ENCODE measurements at places on chromosomes 2 and 18.

DNA sequence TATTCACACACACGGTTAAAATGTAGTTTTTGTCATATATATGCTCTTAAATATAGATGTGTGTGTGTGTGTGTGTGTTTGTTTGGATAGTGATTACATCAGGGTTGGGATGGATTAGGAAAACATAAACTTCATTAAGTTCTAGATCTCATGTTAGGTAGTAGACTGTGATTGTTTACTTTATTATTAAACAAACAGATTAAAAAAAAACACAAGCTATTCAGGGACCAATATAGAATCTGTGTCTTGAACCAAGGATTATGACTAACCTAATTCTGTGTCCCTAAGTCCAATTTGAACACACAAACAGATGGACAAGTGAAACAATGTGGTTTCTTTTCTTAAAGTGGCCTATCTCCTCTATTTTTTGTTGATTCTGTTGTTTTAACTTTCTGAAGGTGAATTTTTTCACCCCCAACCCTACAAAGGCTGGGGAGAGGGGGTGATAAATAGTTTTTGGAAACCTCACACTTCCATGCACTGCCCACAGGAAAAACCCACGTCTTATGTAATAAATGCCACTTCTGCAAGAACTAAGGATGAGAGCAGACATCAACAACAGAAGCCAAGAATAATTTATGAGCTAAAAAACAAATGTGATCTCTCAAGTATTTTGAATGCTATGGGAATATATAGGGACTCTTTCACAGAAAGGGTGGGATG, 40.7 kb downstream of the IL1R2 start:
- no peak for DNase-seq

DNA sequence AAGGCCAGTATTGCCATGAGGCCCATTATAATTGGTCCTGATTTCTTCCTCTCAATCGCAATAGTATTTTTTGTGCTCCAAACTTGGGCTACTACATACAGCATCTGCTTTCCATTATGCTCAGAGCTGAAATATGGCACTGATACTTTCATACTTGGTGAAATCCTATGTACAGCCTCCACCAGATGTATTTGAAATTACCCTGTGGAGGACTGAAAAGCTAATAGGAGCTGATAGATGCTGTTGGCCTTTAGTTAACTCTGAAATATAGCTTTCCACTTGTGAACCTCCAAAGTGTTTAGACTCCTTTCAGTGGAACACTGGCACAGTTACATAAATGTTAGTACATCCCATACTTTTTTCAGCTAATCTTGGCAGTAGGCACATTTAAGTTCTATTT, 205.7 kb downstream of the NEDD4L start:
- no peak for DNase-seq

DNA sequence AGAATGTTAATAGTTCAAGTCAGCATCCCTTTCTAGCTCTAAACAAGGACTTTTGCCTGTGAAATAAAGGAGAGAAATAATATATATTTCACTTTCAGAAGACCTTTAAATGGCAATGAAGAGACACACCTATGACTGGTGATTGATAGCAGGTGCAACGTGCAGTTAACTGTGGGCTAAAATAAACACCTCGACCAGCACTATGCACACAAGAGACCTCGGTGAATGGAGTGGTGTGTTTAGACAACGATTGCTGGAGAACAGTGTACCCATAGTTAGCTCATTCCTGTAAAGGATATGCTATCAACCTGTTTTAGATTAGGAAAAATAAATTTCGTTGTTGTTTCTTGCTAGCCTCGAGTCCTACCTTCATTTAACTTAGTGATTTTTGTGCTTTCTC, 143.4 kb downstream of the NR4A2 start:
- no peak for DNase-seq

DNA sequence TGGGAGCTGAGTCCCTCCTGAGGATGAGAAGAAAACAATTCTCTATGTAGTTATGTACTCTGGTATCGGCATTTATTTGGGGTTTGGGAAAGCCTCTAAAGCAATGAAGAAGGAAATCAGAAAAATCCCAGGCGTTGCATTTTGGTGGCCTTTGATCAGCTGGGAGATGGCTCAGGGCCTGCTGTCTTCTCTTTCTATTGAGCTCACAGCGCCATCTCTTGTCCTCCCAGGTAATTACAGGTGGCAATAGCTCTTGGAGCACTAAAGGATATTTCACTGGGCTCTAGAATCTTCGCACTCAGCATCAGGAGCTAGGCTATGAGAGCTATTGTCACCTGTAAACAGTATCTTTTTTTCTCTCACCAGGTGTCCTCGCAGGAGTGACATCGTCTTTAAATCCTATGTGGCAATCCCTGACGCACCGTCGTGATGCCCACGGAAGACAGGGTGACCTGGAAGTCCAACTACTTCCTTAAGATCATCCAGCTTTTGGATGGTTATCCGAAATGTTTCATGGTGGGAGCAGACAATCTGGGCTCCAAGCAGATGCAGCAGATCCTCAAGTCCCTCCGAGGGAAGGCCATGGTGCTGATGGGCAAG, 76.1 kb upstream of the PMAIP1 start:
- DNase-seq, result peak; percentile 50

- no peak for DNase-seq
Observed at GRCh38 chr2:152811916-152812315, 93.5 kb downstream of the ARL6IP6 start.

DNA sequence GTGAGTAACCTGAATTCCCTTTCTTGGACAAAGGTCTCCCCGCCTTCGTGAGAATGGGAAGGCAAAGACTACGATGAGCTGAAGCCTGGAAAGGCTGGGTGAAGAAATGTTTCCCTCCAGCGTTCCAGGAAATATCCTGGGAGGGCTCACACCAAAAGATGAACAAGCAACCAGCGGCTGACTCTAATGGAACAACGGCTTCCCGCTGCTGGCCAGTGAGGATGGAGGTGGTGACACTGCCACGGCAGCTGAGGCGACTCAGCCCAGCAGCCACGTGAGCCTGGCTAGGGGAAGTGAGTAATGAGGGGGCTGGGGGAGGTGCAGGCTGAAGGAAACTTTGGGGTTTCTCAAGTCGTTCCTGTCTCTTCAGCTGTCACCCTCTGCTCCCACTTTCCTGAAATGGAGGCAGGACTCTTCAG, 105.0 kb upstream of the SMAD7 start:
- no peak for DNase-seq

GRCh38 chr2:128721096-128721495, 402.4 kb upstream of the HS6ST1 start:
- no peak for DNase-seq

DNA sequence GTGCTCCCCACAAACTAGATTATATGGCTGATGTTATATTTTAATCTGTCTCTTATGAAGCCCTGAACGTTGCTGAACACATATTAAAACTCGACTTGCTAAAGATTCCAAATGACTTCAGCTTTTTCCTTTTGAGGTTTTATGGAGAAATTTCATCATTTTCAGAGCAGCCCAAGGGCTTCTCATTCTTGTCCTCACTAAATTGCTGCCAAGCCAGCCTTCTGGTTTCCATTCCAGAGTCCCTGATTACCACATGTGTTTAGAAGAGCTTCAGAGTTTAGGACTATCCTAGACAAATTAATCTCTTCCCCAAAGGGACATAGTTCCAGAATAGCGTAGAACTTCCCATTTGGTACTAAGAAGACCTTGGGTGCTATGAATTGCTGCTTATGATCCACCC, 77.8 kb upstream of the CCDC195 start:
- no peak for DNase-seq

DNA sequence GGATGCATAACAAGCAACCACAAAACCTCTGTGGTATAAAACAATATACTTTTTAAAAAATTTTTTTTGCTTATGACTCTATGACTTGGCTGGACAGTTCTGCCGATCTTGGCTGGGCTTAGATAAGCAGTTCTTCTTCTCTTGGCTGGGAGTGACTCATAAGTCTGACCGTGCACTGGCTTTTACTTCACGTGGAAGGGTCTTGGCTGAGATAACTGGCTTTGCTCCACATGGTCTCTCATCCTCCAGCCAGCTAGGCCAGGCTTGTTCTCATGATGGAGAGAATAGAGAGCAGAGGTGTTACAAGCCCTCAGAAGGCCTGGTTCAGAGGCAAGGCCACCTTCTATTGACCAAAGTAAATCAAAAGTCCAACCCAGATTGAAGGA, 178.9 kb upstream of the SERPINE2 start:
- DNase-seq, result no peak

- DNase-seq, result no peak
Observed at GRCh38 chr18:39602131-39602530, 2036.5 kb upstream of the CELF4 start.

DNA sequence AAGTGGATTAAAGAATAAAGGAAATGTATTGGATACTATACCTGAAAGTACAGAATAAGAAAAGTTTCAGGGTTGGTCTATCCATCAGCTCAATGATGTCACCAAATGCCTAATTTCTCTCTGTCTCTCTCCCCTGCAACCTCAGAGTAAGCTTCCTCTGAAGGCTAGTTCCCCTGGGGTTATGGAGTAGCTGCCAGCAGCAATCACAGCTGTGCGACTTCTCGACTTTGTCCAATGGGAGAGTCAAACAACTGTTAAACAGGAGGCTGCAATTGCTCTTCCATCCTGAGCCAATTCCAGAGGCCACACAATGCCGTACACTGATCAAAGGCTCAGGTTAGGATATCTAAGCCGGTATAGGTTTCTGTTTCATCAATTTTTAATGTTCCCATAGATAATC, 95.3 kb upstream of the FANCL start:
- no peak for DNase-seq

- DNase-seq, result no peak
Observed at GRCh38 chr2:149075853-149076252, 37.4 kb downstream of the LYPD6B start.

- DNase-seq, result no peak
Observed at GRCh38 chr2:138536302-138536701, 34.7 kb downstream of the SPOPL start.

GRCh38 chr2:66579186-66580126, 144.5 kb downstream of the MEIS1 start:
- no peak for DNase-seq

DNA sequence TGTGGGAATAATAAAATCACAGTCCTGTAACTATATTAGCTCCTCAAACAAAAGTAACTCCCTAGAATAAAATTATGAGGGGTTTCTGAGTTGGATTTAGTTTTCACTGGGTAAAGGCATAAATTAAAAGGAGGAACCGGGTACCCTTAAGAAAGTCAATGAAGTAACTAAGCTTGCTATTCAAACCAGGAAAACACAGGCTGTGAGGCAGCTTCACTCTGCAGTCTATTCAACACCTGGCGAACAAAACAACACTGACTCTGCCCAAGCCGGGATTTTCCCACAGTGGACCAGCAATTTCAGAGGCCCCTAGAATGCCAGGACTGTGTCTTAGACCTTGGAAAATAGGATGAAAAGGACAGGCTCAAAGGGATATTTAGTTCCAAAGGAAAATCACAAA, 24.6 kb upstream of the CREB1 start:
- DNase-seq, result peak; percentile 16

- peak; percentile 59 for DNase-seq
Observed at GRCh38 chr2:84741182-84741822, 139.6 kb downstream of the TRABD2A start.

DNA sequence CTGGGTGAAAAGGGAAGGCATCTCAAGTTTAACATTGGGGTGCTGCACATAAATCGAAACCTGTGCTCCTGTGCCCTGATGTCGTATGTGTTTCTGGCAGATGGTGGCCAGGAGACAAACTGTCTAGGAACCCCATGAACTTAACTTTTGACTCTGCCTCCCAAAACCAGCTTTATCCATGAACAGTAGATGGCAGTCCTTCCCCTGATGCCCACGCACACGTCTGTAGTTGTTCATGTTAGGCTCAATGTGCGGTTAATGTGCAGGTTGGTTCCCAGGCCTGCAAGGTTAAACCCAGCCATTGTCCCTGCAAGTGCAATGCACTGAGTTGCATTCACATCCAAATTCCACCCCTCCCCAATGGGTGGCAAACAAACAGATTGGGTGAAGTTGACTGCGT, 44.1 kb upstream of the SIX3 start:
- DNase-seq, result no peak

DNA sequence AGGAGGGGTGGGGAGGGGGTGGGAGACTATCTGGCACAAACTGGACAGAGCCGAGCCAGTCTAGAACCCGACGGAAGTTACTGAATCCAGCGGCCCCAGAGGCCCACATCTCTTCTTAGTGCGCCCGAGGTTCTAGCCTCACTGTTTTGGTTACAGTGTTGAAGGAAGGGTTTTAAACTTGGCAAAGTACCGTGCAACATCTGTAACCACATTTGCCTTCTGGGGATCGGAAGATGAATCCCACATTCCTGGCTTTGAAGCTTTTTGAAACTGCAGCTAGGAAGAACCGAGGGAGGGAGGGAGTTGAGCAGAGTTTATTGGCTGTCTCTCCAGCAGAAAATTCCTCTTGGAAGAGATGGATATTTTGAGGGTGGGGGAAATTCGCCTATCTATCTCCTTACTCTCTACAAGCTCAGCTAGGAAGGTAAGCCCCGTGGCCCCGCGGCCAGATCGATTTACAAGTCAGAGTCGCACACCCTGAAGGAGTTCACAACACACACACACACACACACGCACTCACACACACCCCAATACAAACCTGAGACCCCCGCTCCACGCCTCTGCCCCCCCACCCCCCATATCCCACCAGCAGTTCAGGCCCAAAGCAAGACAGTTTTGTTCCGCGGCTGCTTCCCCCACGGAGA, 1.0 kb downstream of the ACVR1 start:
- peak; percentile 24 for DNase-seq

- no peak for DNase-seq
Observed at GRCh38 chr2:55204950-55205349, 27.1 kb downstream of the CLHC1 start.

DNA sequence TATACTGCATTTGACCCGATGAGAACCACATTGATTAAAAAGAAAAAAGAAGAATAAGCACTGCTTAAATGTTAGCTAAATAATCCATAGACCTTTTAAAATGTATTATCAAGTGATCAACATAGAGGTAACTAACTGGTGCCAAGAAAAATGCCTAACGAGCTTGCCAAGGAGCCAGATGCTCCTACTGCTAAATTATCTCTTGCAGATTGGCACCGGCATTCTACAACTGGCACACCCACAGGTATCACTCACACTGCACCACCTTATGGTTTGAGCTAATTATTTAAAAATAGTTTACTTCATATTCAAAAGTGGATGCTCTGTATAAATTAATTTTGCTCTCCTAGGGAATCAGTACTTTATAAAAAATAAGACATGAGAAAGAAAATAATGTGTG, 341.6 kb upstream of the CDH7 start:
- DNase-seq, result no peak

DNA sequence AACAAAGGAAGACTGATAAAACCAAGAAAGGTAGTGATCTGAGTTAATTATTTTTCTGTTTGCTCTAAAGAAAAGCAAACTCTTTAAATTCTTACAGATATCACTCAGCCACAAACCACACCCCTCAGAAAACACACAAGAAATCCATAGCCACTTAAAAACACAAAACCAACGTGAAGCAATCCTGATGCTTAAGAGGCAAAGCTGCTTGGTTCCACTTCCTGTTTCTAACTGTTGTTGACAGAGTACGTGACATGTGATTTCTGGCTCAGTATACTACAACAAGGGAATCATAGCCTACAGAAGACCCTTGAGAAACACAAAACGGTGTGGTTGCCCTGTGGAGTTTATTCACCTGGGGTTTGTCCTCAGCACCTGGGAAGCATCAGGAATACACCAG, 240.9 kb upstream of the APCDD1 start:
- no peak for DNase-seq

- peak; percentile 68 for DNase-seq
Observed at GRCh38 chr2:10157293-10157692, 34.8 kb downstream of the RRM2 start.

- no peak for DNase-seq
Observed at GRCh38 chr2:198322275-198322674, 517.9 kb downstream of the PLCL1 start.

GRCh38 chr18:3889803-3890202, 439.8 kb downstream of the TGIF1 start:
- no peak for DNase-seq

GRCh38 chr18:61352611-61353010, 19.4 kb downstream of the CDH20 start:
- DNase-seq, result no peak

All from H7 (cell line).